Karpas-422 (cell line): ENCODE measurements at places on chromosomes 4 and X. TPM values are rescaled to one million over a fixed set of nuclear protein-coding genes. Genes with fewer than 3 reads are reported as not detected.

- DNase-seq: peak; percentile 56
Measured at GRCh38 chr4:145319751-145320150, 139.4 kb upstream of the OTUD4 start.

DNA sequence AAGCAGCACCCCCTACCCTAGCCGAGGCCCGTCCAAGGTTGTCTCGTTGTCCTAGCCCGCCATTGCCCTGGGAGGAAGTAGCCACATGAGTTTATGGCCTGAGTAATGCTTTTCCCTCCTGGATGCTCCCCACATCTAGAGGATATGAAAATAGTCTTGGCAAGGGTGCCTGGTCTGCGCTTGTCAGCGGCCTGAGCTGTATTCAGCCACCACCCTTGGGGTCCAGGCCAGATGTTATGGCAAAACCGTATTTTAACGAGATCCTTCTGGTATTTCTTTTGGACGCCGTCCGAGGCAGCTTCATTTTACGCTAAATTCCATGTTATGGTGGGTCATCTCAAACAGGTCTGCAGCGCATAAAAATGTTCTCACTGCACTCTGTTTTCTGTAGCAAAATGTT, 89.3 kb downstream of the GPR143 start:
- DNase-seq: no peak

DNA sequence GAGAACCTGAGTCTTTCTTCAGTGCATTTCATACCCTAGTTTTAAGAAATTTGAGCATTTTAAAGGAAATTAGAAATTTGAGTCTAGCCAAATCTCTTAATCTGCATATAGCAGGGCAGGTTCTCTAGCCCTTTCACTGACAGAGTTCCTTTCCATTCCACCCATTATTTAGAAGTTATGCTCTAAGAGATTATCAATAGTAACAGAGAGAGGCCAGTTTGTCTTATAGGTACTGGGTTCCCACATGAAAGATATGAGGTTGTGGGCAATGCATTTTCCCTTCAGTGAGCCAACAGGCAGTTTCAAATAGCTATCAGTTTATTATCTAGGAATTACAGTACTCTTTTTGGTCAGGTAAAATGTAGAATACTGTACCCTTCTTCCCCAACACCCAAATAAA, 7.3 kb upstream of the GALNT7 start:
- no peak for DNase-seq

GRCh38 chr4:73181231-73181630, 77.4 kb downstream of the ANKRD17 start:
- peak; percentile 75 for DNase-seq

DNA sequence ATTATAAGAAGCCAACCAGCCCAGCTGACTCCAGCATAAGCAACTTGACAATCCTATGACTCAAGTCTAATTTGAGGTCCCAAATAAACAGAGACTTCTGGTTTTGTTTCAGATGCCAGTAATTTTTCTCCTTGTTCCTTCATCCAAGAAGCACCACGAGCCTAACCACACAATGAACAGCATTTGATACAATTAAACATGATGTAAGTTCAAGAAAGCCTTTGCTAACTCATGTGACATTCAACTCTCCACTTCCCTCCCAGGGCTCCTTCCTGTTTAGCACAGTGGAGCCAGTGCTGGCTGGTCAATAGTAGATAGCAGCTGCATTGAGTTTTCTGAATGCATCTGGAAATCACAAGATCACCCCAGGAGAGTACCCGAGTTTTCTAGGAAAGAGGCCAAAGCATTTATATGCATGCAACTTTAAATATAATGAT, 206.3 kb downstream of the ARHGAP24 start:
- no peak for DNase-seq

GRCh38 chr4:1611501-1611870, 72.6 kb downstream of the FAM53A start:
- no peak for DNase-seq

DNA sequence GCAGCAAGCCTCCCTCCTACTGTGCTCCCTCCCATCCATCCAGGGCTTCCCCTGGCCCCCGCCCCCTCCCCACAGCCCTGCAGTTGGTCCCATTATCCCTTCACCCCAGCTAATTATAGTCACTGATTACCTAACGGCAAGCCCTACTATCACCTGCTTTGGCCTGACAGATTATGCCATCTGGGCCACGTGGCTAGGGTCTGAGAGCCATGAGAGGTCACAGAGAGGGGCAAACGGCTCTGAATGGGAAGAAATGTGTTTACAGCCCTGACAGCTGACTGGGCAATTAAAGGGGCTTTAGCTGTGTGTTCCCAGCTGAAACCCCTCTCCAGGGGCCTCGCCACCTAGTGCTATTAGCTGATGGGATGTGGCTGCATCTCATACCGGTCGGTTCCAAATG, 134.4 kb upstream of the CPEB2 start:
- DNase-seq: no peak

DNA sequence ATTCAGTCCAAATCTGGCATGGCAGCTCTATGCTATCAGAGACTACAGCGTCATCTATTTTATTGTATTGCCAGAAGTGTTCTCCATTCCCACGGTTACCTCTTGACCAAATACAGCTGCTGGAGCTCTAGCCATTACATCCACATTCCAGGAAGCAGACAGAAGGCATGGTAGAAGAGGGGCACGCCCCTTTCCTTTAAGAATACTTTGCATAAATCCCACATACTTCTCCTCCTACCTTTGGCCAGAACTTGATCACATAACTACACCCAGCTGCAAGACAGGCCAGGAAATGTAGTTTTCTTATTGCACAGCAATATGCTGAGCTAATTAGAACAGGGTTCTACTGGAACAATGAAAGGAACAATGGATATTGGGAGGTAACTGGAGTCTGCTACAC, 14.9 kb downstream of the SLC9A7 start:
- DNase-seq: no peak

DNA sequence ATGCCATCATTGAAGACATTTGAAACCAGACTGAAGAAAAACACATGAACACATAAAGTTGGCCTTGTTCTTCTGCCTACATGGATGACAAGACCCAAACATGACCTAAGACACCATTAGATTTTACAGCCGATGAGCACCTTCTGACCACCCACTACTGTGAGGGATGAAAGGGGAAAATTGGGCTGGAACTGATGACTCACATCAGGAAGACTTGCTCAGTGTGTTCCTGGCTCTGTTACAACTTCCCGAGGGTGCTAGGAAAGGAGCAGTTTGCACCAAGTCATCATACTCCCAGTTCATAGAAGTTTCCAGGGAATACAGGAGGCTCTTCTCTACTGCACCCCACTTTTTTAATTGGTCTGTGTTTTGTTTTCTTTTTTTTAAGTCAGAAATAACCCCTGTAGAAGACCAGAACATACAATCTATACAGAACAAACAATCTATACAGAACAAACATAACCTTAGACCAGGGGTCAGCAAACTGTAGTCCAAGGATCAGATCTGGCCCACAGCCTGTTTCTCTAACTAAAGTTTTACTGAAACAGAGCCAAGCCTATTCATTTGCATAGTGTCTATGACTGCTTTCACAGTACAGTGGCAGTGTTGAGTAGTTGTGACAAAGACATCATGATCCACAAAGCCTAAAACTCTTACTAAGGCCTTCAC, 25.3 kb downstream of the BTC start:
- DNase-seq: peak; percentile 60

- no peak for DNase-seq
Measured at GRCh38 chr4:166202991-166203390, 330.0 kb downstream of the TLL1 start.

DNA sequence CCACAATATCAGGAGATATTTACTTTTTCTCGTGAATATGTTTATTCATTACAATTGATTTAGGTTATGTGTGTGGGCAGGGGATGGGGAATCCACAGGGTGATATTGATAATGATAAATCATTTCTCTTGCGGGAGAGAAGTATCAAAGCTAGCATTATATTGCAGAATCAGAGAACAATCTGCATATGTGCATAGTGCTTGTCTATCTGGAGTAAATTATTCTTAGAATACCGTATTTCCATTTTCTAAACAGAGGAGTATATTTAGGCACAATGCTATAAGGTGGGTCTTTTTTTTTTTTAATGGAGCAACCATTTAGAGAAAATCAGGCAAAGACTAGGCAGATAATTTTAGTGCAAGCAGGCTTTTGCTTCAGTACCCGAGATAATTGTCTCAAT, 166.0 kb upstream of the ARX start:
- DNase-seq: no peak

The GPRASP1 gene
- total RNA-seq: 2.4 and 2.7 TPM in 2 replicates

The GAGE1 gene
- not detected in 2 replicates for total RNA-seq

The TLR1 gene
- 36.0 and 103 TPM in 2 replicates for total RNA-seq

The CSN1S1 gene
- not detected in 2 replicates for total RNA-seq

The SLC10A4 gene
- total RNA-seq: 0.07 TPM in 1 of 2 replicates, not detected in the other
